Vein endothelial cell (primary cell): ENCODE measurements at places on chromosomes 4 and X. TPM values are rescaled to one million over a fixed set of nuclear protein-coding genes. Genes with fewer than 3 reads are reported as not detected.

Gene AKAP4
- under 0.01 TPM in 1 of 2 replicates, not detected in the other for total RNA-seq

Gene GAGE1
- not detected in 2 replicates for total RNA-seq

Gene AKAP14
- total RNA-seq = not detected in 2 replicates

Gene HS6ST2
- total RNA-seq = 2.0 and 3.8 TPM in 2 replicates

Gene RIPPLY1
- total RNA-seq = not detected in 2 replicates

Gene SLC35A2
- 20.5 and 22.9 TPM in 2 replicates for total RNA-seq

Gene PTCHD1
- not detected in 2 replicates for total RNA-seq

Gene HSPA4L
- total RNA-seq = 7.8 and 14.4 TPM in 2 replicates

Gene NWD2
- not detected in 2 replicates for total RNA-seq

Gene PDGFC
- 7.0 and 8.8 TPM in 2 replicates for total RNA-seq

Gene CORIN
- total RNA-seq = 0.33 TPM in 1 of 2 replicates, not detected in the other

Gene TKTL1
- 0.10 TPM in 1 of 2 replicates, not detected in the other for total RNA-seq

Gene UGT8
- not detected in 2 replicates for total RNA-seq

Gene GIMD1
- total RNA-seq = not detected in 2 replicates

Gene GLRA2
- not detected in 2 replicates for total RNA-seq

Gene ASB5
- total RNA-seq = not detected in 2 replicates

Gene ERCC6L
- 2.3 and 6.3 TPM in 2 replicates for total RNA-seq

Gene CXCL8
- total RNA-seq = 63.4 and 175 TPM in 2 replicates

Gene TEX13C
- not detected in 2 replicates for total RNA-seq

Gene IL21
- not detected in 2 replicates for total RNA-seq

Gene TRPC3
- total RNA-seq = not detected in 2 replicates

Gene CYSLTR1
- not detected in 2 replicates for total RNA-seq

Gene PFKFB1
- total RNA-seq = under 0.01 and 0.10 TPM in 2 replicates

Gene GPC3
- not detected in 2 replicates for total RNA-seq

Gene GLRA3
- total RNA-seq = not detected in 2 replicates

Gene SSX1
- total RNA-seq = not detected in 2 replicates

Gene GPR119
- not detected in 2 replicates for total RNA-seq
